ENCODE measurements at places on chromosomes 3 and 15. TPM values are rescaled to one million over a fixed set of nuclear protein-coding genes. Genes with fewer than 3 reads are reported as not detected.

DNA sequence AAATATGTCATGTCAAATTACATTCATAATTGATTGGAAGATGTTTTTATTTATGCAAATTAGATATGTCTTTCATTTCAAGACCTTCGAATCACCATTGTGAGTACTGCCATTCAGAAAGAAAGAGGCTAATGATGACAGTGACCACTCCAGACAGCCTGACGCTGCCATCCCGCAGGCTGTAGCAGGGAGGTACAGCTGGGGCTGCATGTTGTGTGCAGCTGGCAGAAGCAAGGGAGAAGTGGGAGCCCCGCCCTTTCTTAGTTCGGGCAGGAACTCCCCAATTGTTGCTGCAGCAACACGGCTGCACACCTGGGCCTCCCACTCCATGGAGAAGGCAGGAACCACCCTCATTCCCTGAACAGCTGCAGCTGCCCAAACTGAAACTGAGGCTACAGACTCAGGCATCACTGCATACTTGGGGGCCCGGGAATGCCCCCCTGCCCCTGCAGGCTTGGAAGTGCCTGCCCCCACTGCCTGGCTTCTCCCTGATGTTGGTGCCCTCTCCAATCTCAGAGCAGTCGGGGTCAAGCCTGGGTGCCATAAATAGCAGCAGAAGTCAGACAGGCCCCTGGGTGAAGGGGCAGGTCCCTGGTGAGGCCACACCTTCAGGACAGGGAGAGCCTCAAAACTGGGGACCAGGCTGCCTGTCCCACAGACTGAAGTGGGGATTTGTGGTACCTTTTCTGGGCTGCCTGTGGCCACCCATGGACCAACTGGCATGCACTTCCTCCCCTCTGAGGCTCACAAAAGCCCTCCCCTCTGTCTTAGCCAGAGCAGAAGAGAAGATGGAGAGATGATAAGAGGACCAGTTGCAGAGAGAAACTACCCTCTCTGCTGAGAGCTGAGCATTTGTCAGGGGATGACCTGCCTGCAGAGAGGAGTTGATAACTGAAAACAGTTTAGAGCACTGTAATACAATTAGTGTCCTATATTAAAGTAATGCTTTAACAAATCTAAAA is 964.6 kb downstream of the SI start:
- H3K4me1 ChIP-seq, result no peaks in the 10 kb centered on the region
- no peaks in the 10 kb centered on the region for H3K36me3 ChIP-seq
- no peaks in the 10 kb centered on the region for H3K27me3 ChIP-seq

GRCh38 chr3:4410606-4411005 is 56.5 kb downstream of the SUMF1 start:
- no peak for DNase-seq
- H3K4me3 ChIP-seq, result no peak overlapping the region
- no peaks in the 10 kb centered on the region for H3K36me3 ChIP-seq
- no peak overlapping the region for H3K27ac ChIP-seq
- H3K4me1 ChIP-seq, result no peaks in the 10 kb centered on the region

DNA sequence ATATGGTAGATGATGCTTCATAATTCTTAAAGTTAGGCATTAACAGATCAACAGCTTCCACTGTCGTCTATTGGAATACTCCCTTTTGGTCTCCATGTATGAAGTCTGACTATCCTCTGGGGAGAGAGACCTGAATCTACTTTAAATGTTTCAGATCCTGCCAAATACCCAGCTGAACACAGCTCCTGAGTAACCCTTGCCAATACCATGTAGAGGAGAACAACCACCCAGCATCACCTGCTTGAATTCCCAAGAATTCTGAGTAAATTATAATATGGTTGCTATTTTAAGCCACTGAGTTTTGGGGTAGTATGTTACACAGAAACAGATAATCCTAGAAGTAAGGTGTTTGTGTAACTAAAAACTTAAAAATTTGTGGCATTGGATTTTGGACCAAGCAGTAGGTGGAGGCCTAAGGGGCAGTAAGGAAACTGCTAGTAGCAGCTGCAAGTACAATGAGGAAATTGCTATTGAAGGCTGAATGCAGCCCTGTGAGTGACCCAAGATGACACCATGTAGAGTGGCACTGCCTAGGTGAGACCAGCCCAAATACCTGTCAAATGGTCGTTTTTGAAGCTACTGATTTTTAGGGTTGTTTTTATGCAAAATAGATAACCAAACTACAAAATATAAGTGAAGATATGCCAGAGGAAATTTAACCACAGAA is 30.9 kb downstream of the NRG4 start:
- no peaks in the 10 kb centered on the region for H3K27me3 ChIP-seq
- H3K27ac ChIP-seq, result no peak overlapping the region
- H3K36me3 ChIP-seq, result no peaks in the 10 kb centered on the region
- no peaks in the 10 kb centered on the region for H3K4me1 ChIP-seq

DNA sequence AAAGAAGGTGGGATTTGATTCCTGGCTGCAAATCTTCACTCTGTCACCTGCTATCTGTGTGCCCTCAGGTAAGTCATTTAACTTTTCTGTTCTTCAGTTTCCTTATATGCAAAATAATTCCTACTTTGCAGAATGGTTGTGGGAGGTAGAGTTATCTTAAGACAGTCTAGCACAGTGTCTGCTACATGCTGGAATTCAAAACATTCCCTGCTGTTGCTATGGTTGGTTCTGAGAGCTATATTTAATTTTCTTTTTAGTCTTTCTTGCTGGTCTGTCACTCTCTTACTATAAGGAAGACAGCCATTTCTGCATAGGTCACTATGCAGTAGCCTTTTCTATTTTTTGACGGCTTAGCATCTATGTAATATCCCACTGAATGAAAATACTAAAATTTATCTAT is 4.0 kb upstream of the ADPGK start:
- no peaks in the 10 kb centered on the region for H3K36me3 ChIP-seq
- no peak overlapping the region for H3K27ac ChIP-seq
- no peaks in the 10 kb centered on the region for H3K27me3 ChIP-seq
- H3K4me3 ChIP-seq, result no peak overlapping the region

- no peak overlapping the region for H3K27ac ChIP-seq
- H3K36me3 ChIP-seq, result no peaks in the 10 kb centered on the region
- H3K4me1 ChIP-seq, result no peaks in the 10 kb centered on the region
- H3K27me3 ChIP-seq, result no peaks in the 10 kb centered on the region
- no peak overlapping the region for H3K4me3 ChIP-seq
- DNase-seq, result no peak
These were observed 785.9 kb downstream of the GRM7 start for GRCh38 chr3:7646851-7647250.

Gene PSTPIP1
- total RNA-seq, result 40.4 TPM

Gene VIPR1
- total RNA-seq, result 0.41 TPM

Gene FSIP1
- 0.07 TPM for total RNA-seq

GRCh38 chr3:129793319-129793718 is 100.2 kb downstream of the TMCC1 start:
- H3K4me1 ChIP-seq, result peaks cover 64% of the 10 kb centered on the region
- H3K27me3 ChIP-seq, result no peaks in the 10 kb centered on the region
- H3K27ac ChIP-seq, result peak overlapping the region; percentile 84
- H3K4me3 ChIP-seq, result peak overlapping the region; percentile 60
- no peak for DNase-seq

- no peak overlapping the region for H3K4me3 ChIP-seq
- no peaks in the 10 kb centered on the region for H3K27me3 ChIP-seq
- peaks cover 33% of the 10 kb centered on the region for H3K4me1 ChIP-seq
- DNase-seq, result no peak
- no peak overlapping the region for H3K27ac ChIP-seq
- H3K36me3 ChIP-seq, result no peaks in the 10 kb centered on the region
These were observed 19.1 kb downstream of the ZNF710 start for GRCh38 chr15:90020021-90020735.

DNA sequence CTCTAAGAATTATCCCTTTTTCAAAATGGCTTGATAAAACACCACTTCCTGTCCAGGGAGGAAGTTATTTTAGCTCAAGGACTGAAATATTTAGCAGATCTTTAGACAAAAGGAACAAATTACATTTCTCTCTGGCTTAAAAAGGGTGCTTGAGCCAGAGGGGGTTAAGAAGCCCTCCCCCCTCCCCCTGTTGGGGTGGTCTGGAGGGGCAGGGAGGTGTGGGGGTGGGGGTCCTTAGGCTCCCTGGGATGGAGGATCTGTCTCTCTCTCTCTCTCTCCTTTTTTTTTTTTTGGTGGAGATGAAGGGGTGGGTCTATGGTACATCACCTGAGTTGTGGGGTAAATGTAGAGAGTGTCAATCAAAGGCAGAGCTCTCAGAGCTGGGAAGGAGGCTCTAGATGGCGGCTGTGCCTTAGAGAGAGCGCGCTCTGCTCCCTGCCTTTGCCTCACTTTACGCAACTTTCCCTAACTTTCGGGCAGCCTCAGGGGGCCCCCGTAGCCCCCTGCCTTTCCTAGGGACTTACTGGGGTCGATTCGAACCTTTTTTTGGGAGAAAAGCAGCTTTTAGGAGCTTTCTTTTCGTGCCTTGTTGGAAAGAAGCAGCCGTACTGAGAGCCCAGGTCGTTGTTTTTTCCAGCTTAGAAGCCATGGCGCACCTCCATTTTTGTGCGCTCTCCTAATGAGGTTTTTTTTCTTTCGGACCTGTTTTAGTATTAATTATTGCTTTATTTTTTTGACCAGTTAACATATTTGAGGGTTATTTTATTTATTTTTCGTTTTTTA is at the start of gene CHD2:
Gene CHD2 (plus strand): TSS at position 377 of the 783 bp plus-strand sequence. CDS start 914 bp downstream, outside the sequence.
- H3K27ac ChIP-seq, result peak within 1 kb of the TSS; percentile 21
- H3K4me3 ChIP-seq, result no peak within 1 kb of the TSS
- no peaks in the 10 kb centered on the region for H3K27me3 ChIP-seq
- DNase-seq, result peak; percentile 57

DNA sequence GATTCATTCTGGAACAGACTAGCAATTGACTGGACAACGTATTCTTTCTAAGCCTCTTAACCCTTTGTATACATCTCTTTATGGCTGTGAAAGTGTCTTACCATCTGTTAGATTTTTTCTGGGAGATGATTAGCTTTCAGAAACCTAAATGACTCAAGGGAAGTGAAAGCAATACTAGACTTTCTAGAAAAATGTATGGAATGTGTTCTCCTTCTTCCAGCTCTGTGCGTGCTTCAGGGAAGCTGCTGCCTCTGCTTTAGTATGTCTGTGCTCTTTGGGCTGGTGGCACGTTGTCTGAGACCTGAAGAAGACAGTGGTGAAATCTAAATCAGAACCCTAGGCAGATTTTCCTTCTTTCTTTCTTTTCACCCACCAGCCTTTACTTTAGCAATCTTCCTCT is 89.5 kb downstream of the ITPR1 start:
- H3K27me3 ChIP-seq, result no peaks in the 10 kb centered on the region
- DNase-seq, result no peak
- no peak overlapping the region for H3K4me3 ChIP-seq
- H3K36me3 ChIP-seq, result no peaks in the 10 kb centered on the region
- no peak overlapping the region for H3K27ac ChIP-seq

- H3K4me3 ChIP-seq, result no peak overlapping the region
- H3K27ac ChIP-seq, result no peak overlapping the region
- peak; percentile 53 for DNase-seq
- H3K36me3 ChIP-seq, result no peaks in the 10 kb centered on the region
These were observed 26.9 kb upstream of the GOLGA8B start for GRCh38 chr15:34610354-34610753.

Gene CHAC1
- 45.5 TPM for total RNA-seq

DNA sequence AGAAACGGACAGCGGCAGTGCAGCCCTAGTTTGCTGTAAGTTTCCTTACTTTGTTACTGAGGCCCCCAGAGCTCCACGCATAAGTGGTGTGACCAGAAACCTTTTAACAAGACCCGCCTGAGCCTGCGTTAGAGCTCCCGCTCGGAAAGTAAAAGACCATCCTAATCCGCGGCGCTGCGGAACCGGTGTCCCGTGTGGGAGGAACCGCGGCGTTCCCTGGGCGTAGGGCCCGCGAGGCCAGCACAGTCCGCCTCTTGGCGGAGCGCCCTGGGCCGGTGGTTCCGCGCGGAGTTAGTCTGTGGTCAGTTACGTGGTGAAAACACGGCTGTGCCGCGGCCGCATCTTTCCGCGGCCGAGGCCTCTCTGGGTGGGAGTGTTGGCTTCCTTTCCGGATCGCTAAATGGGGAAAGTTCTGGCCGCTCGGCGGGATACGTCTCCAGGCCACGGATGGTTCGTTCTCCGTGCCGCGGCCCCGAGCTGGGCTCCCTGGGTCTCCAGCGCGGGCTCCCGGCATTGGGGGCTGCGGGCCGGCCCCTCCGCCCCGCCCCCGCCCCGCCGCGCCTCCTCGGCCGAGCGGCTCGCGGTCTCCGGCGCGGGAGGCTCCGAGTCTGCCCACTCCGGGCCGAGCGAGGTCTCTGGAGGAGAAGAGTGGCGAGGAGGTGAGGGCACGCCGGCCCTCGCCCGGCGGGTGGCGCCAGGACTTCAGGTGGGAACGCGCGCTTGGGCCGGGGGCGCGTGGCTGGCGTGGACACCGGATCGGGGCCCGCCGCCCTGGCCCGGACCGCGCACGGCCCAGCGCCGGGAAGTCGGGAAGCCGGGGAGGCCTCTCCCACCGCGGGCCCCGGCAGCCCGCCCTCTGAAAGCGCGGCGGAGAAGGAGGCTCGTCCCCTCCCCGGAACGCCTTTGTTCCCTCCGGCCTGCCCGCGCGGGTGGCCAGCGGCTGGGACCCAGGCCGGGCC is 754 bp downstream of the B3GNT5 start:
- H3K36me3 ChIP-seq, result no peaks in the 10 kb centered on the region
- DNase-seq, result no peak
- no peak overlapping the region for H3K4me3 ChIP-seq
- peaks cover 37% of the 10 kb centered on the region for H3K4me1 ChIP-seq

Gene SLC28A1
- total RNA-seq, result not detected

GRCh38 chr15:82540055-82540983 is at the start of gene RPS17:
RPS17 (minus strand) TSS chr15:82540457; CDS start chr15:82540428, 29 bp downstream.
- DNase-seq, result peak; percentile 98
- no peaks in the 10 kb centered on the region for H3K27me3 ChIP-seq
- H3K4me1 ChIP-seq, result peaks cover 19% of the 10 kb centered on the region
- peaks cover 44% of the 10 kb centered on the region for H3K36me3 ChIP-seq

Gene SRGAP3
- 1.7 TPM for total RNA-seq

Gene NPAP1
- total RNA-seq, result not detected

Gene CFAP100
- not detected for total RNA-seq

Gene ZIC4
- total RNA-seq, result not detected

GRCh38 chr3:22239011-22239410 is 488.0 kb upstream of the ZNF385D start:
- H3K27me3 ChIP-seq, result no peaks in the 10 kb centered on the region
- H3K4me1 ChIP-seq, result no peaks in the 10 kb centered on the region
- H3K36me3 ChIP-seq, result no peaks in the 10 kb centered on the region
- DNase-seq, result no peak

DNA sequence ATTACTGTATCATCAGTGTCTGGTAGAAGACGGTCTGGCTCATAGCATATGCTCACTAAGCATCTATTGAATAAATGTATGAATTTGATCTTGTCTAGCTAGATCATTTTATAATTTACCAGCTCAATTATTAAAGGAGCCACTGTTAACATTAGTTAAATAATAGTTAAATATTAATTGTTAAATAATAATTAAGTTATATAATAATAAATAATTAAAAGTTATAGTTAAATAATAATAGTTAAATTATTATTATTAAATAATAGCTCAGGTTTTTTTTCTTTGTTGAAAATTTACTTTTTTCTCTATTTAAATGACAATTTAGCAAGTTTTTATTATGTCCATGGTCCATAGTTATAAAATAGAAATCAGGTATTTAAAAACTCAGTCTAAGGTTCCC is 274.4 kb downstream of the OXSM start:
- H3K27me3 ChIP-seq, result no peaks in the 10 kb centered on the region
- no peaks in the 10 kb centered on the region for H3K36me3 ChIP-seq
- no peaks in the 10 kb centered on the region for H3K4me1 ChIP-seq
- H3K4me3 ChIP-seq, result no peak overlapping the region

Gene PPM1L
- total RNA-seq, result 3.4 TPM

Measured in Karpas-422 (cell line).